ENCODE measurements at places on chromosomes 7 and 10.
A peak's percentile ranks its signal among the peaks of the same experiment; 100 is the strongest.

DNA sequence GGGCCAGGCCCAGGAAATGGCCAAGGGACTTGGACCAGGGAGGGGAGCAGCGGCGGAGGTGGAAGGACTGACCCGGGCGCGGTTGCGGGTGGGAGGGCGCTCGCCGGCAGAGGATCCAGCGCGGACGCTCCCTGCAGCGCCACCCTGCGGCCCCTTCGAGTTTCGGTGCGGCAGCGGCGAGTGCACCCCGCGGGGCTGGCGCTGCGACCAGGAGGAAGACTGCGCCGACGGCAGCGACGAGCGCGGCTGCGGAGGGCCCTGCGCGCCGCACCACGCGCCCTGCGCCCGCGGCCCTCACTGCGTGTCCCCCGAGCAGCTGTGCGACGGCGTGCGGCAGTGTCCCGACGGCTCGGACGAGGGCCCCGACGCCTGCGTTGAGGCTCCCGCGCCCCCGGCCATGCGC is 16.8 kb upstream of the ZNF467 start:
- DNase-seq, result no peak

- DNase-seq, result no peak
Measured at GRCh38 chr10:122648599-122649428, 50.8 kb downstream of the C10orf120 start.

- no peak for DNase-seq
Measured at GRCh38 chr10:27153845-27154193, 365 bp downstream of the YME1L1 start.

DNA sequence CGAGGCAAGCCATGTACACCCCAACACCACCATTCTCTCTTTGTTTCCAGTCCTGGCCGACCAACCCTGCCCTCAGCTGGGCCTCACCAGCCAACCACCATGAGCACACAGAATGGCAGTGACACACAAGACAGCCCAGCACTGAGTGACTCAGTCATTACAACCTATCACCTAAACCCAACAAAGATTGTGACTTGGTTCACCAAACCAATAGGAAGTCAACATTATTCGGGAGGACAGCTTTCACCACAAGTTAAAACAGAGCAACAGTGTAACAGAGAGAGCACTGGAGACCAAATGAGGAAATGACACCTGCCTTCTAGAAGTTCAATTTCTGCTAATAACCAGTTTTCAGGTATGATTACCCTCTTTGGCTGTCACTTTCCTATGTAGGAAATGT is 72.1 kb downstream of the DNMBP start:
- no peak for DNase-seq

- DNase-seq, result peak; percentile 87
Measured at GRCh38 chr7:100088621-100089457, at the start of gene COPS6. Gene COPS6, plus strand, starts transcription at chr7:100088969. Its CDS starts 22 bp downstream, at chr7:100088991.

GRCh38 chr10:71213127-71213621 is 804 bp downstream of the UNC5B start:
- DNase-seq, result no peak

GRCh38 chr10:132387764-132388210 is 9.2 kb upstream of the PWWP2B start:
- peak; percentile 76 for DNase-seq

DNA sequence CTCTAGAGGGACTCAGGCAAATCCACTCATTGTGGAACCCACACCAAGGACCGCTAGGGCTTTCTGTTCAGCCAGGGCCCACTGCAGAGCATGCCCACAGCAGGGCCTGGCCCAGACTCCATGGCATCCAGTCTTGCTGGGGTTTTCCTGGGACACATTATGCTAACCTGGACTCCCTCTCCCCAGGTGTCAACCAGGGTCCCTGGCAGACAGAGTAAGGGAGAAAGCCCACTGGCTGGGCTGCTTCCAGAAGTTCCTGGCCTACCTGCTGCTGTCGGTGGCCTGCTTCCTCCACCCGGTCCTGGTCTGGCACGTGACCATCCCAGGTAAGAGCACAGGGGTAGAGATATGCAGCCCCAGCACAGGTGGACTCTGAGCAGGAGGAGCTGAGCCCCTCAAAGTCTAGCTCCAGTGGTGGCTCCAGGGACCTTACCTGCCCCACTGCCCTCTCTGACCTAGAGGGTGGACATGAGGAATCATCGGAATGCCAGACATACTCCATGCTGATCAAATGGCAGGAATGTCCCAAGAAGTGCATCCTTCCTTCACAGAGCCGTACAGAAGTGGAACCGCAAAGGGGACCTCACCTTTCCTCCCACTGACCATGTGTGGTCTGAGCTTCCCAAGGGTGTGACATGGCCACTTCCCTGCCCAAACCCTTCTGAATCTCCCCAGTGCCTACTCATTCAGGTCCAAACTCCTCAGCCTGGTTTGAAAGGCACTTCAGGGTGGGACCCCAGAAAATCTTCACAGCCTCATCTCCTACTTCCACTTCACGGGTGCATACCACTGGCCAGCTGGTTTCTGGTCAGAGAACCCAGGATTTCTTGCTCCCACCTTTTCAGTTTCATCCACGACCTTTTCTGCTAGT is 22.5 kb downstream of the TMEM72 start:
- no peak for DNase-seq

- DNase-seq, result no peak
Measured at GRCh38 chr7:50667789-50668226, 102.6 kb upstream of the DDC start.

DNA sequence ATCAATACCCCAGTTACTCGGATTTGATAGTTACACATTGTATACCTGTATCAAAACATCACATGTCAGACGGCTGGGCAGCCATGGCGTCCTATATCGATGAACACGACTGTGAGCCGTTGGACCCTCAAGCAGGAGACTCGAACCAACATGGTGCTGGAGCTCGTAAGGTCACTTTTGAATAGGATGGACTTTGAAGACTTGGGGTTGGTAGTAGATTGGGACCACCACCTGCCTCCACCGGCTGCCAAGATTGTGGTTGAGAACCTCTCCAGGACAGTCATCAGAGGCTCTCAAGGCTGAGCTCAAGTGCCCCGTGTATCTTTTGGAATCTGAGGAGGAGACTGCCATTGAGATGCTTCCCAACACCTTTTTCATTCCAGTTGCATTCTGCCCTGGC is 1.9 kb upstream of the RINT1 start:
- DNase-seq, result no peak

- DNase-seq, result no peak
Measured at GRCh38 chr10:1686491-1686749, 50.9 kb downstream of the ADARB2 start.

Measured in T-helper 17 cell (primary cell).